ENCODE measurements at places on chromosomes 13 and 19.
A peak's percentile ranks its signal among the peaks of the same experiment; 100 is the strongest.

- no peak for DNase-seq
Measured at GRCh38 chr19:31164791-31165251, 184.4 kb downstream of the TSHZ3 start.

DNA sequence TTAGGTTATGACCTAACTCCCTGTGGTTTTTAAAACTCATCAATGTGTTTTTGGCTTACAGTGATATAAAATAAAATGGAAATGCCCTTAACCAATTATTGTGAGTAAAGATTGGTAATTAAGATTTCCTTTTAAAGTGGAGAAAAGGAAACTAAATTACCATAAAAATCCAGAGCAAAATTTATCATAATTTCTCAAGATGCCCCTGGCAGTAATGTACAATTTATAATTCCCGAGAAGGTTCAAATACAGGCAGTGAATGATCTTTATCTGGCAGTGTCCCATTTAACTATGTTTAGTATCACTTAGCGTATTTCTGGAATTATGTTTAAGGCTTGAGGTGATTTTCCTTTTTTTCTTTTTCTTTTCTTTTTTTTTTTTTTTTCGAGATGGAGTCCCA is 61.5 kb downstream of the ESD start:
- no peak for DNase-seq

DNA sequence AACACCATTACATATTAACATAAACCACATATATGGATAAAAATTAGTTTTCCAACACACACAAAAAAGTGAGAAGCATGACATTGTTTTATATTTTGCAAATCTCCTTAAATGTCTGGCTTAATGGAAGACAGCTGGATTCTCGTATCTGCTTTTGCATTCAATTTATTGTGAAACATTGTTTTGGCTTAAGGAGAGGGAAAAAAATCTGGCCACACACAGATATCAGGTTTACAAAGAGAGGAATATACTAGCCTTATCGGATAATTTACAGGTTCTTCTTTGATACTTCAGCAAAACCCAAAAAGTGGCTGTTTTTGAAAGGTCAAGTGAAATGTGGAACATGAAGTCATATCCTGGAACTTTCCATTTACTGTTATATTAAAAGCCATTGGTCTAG is 523.5 kb upstream of the ARGLU1 start:
- no peak for DNase-seq

DNA sequence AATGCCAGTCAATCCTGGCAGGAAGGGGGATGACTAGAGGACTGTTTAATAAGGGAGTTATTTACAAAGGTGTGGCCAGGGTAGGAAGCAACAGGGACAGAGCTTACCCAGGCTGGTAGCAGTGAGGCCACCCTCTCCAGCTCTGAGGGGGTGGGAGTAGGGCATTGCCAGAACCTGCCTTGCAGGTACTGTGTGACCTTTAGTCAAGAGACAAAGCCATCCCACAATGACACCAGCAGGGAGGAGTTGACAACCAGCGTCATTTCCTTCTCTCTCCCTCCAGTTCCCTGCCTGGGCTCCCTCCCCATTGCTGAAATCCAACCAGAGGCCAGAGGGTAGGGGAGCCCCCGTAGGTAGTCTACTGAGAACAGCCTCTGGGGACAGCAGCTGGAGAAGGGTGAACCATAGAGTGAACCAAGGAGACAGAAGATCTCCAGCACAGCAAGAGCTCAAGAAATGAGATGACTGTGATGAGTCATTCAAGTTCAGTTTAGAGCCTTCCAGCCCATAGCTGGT is 33.3 kb upstream of the SPATA13 start:
- DNase-seq: no peak

GRCh38 chr13:73062468-73062867 is 3.7 kb downstream of the KLF5 start:
- no peak for DNase-seq

- DNase-seq: no peak
Measured at GRCh38 chr13:48096670-48097069, 1.8 kb upstream of the MED4 start.

DNA sequence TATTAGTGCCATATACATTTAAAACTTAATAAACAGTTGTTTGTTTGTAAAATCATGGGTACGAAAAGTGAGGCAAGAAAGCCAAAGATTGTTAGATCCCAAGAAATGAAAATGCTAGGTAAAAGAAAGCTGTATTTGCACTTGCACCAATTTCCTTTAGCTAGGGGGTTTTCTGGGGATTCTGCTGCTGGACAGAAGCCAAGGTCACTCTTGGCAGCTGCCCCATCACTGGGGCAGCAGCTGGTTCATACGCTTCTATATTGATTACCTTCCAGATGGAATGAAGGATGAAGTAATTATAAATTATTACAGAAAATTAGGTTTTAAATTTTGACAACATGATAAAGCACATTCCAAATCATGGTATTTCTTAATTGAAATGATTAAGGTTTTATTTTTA is 127.4 kb downstream of the SLITRK5 start:
- DNase-seq: no peak

DNA sequence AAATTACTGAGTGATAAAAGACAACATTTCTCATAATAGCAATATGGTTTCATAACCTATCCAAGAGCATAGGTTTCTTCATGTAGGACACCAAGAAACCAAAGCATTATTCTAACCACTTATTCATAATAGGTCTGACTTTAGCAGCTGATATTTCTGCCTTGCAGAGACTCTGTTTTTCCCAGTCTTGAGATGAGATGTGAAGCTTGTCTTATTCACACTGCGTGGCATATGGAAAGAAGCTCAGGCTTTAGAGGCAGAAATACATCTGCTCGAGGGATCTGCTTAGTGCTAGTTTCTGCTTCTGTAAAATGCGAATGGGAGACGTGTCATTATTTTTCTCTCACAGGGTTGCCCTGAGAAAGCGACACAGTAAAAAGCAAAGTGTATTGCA is 232.0 kb upstream of the SPRY2 start:
- no peak for DNase-seq

- peak; percentile 68 for DNase-seq
Measured at GRCh38 chr19:11382898-11383705, 1.0 kb downstream of the EPOR start.

GRCh38 chr13:114140131-114140905 is 7.9 kb upstream of the RASA3 start:
- DNase-seq: no peak

GRCh38 chr13:110653271-110653670 is 37.9 kb downstream of the NAXD start:
- no peak for DNase-seq

- no peak for DNase-seq
Measured at GRCh38 chr13:32497589-32497988, 41.0 kb downstream of the N4BP2L2 start.

- no peak for DNase-seq
Measured at GRCh38 chr13:110426735-110427134, 119.7 kb downstream of the COL4A2 start.

DNA sequence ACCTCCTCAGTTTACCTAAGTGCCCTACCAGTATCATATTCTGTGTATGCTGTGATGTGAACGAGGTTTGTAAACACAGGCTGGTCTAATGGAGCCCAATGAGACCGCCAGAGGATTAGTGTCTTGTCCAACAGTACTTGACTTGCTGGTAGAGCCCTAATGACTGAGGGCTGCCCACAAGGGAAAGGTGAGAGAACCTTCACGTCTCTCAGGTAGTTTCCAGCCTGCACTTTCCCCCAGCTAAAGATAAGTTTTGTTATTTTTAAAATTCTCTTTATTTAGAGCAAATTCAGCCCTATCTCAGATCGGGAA is 498 bp upstream of the RBM26 start:
- DNase-seq: no peak

- no peak for DNase-seq
Measured at GRCh38 chr13:98071316-98071715, 71.6 kb upstream of the FARP1 start.

DNA sequence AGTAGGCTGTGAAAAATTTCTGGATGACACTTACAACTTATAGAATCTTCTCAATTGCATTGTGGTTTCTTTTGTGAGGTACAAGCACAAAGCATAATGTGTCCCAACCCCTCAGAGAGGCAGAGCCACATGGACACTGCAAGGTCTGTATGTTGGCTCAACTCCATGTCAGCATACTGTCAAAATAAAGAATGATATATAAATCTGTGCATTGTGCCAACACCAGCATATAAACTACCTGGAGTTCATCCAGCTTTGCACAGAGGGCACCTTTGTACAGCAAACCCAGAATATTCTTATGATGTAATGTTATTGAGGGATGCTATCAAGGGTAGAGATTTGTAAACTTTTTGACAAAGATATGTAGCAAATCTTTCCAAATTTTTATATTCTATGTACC is 1065.8 kb upstream of the MIR17HG start:
- no peak for DNase-seq

DNA sequence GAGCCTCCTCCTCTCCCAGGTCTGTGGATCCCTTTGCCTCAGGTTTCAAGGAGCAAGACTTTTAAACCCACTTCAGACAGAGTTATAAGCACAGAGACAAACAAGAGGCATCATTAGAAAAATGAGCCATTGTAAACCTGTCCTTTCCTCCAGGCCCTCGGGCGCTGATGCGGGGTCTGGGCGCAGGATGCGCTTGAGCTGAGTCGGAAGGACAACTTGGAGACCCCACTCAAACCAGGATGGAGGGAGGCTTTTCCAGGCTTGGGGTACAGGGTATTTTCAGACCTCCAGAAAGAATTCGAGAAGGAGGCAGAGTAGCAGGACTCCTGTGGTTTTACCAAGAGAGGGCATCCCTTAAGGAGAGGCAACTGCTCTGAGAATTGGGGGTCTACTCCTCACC is 155.6 kb downstream of the NUFIP1 start:
- DNase-seq: no peak

- DNase-seq: no peak
Measured at GRCh38 chr19:5541456-5541855, 26.3 kb downstream of the TINCR start.

- DNase-seq: no peak
Measured at GRCh38 chr13:45508776-45509175, 44.0 kb downstream of the COG3 start.

DNA sequence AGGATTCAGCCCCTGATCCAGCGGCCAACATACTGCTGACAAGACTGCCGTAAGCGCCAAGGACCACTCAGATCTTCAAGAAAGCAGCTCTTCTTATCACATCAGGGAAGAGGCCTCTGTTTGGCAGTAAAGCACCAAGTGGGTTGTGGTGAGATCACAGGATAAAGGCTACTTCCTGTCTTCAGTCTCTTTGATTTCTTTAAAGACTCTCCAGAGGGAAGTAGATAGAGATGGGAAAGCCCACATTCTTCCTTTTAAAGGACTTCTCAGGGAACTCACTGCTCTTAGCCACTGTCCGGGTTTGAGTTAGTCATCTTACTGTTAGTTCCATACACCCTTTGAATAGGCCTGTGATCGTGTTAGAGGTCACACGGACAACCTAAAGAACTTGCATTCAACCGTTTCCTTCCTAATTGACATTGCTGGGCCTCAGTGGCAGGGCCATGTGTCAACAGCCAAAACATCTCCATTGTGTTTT is 47.2 kb upstream of the POMP start:
- no peak for DNase-seq

GRCh38 chr13:45773236-45773635 is 71.1 kb downstream of the CBY2 start:
- DNase-seq: no peak

DNA sequence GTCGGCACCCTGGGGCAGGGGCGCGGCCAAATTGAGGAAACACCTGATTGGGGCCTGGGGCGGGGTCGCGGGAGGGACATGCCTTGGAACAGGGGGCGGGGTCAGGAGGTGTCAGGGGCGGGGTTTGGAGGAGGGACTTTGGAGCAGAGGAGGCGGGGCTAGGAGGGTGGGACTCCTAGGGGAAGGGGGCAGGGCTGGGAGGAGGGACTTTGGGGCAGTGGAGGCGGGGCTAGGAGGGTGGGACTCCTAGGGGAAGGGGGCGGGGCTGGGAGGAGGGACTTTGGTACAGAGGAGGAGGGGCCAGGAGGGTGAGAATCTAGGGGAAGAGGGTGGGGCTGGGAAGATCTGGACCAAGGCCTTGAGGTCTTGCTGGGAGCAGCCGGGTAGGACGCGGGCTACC is 21.9 kb downstream of the GRIN2D start:
- DNase-seq: no peak

DNA sequence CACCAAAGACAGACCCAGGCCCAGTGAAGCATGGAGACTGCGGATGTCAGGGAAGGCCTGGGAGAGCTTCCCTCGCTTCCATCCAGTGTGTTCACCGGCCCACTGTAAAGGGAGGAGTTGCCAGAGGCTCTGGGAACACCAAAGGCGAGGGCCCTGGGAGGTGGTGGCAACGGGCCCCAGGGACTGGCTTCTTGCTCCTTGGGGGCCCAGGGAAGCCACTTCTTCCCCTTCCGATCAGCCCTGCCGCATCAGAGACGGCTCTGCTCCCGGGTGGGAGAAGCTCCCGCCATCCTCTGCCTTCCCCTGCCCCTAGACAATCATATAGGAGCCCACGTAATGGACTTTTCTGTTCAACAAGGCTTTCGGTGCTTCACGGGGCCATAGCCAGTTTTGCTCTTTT is 83.4 kb upstream of the GPR183 start:
- no peak for DNase-seq

- DNase-seq: no peak
Measured at GRCh38 chr19:48413879-48414587, 20.6 kb downstream of the GRIN2D start.

DNA sequence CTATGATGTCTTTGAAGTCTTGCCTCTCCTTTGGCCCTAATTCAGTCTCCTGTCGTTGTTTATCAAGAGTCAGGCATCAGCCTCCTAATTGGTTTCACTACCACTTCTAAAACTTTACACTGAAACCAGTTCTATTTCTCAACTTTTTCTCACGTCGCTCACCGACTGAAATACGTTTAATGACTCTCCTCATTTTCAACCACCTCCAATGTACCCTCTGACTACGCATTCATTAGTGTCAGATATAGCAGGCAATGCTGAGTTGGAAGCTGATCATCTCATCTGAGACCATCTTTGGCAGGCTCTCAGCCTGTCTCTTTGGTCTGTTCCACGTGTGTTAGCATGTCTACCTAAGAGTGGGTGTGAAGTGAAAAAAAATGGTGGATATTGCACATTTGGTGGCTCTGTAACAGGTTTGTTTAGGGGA is 128.1 kb downstream of the KL start:
- no peak for DNase-seq

- DNase-seq: no peak
Measured at GRCh38 chr19:19416280-19416679, 10.8 kb downstream of the GATAD2A start.

DNA sequence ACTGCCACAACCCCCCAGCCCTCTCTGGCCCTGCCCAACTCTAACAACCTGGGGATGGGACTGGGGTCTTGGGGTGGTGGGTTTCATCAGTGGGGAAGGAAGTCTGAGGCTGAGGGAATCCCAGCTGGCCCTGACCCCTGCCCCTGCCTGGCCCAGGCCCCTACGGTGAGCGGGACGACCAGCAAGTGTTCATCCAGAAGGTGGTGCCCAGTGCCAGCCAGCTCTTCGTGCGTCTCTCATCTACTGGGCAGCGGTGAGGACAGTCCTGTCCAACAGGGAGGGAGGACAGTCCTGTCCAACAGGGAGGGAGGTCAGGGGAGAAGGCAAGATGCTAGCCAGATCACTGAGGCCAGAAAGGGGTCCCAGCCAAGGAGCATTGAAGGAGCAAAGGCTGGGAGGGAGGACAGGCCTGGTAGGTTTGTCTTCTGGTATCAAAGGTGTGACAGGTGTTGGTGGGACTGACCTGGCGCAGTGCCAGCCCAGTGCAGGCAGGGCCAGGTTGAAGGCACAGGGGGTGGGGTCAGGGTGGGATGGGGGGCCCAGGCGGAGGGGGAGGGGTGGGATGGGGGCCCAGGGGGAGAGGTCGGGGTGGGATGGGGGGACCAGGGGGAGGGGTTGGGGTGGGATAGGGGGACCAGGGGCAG is 12.1 kb upstream of the LTBP4 start:
- DNase-seq: no peak

- DNase-seq: no peak
Measured at GRCh38 chr19:5154799-5155426, 185.7 kb downstream of the PTPRS start.
